ENCODE measurements at places on chromosomes 5 and 9.
A peak's percentile ranks its signal among the peaks of the same experiment; 100 is the strongest.

DNA sequence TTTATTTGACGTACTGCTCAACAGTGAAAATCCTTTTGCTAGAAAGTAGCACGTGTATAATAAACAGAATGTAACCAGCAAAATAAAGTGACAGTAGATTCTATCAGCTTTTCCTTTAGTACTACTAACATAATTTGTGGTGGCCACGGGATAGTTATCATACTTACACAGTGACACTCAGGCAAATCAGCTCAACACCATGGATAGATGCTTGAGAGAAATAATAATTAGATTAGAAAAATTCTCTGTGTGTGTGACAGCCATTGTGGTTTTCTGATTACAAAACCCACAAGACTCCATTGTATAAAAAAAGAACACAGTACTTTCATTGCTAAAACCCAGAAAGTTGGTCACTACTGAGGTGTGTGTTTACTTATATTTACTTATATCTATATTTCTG is 101.1 kb downstream of the MUSK start:
- DNase-seq: no peak

DNA sequence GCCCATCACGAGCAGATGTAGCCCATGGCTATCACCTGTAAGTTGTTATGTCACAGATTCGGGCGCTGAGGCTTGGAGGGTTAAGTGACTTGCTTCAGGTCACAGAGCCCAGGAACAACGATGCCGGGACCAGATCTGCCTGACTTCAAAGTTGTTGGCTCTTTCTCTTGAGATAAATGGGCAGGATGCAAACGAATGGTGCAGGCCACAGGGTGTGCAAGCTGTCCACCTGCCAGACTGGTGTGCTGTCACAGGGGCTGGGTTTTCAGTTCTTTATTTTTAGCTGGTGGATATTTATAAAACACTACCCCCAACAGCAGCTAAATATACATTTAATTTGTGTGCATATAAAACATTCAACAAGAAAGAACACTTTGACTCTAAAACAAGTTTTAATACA is 17.7 kb upstream of the PHYKPL start:
- no peak for DNase-seq

DNA sequence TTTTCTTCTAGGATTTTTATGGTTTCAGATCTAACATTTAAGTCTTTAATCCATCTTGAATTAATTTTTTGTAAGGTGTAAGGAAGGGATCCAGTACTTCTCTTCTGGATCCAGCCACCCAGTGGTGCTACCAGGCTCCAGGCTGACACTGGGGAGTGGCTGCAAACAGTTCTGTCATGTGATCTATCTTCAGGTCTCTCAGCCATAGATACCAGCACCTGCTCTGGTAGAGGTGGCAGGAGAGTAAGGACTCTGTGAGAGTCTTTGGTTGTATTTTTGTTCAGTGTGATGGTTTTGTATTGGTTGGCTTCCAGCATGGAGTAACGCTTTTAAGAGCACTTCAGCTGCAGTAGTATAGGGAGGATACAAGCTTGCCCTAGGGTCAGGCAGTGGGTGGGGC is 205.9 kb downstream of the FGF10 start:
- DNase-seq: no peak

GRCh38 chr5:95615164-95615467 is 4.8 kb upstream of the GPR150 start:
- DNase-seq: no peak

DNA sequence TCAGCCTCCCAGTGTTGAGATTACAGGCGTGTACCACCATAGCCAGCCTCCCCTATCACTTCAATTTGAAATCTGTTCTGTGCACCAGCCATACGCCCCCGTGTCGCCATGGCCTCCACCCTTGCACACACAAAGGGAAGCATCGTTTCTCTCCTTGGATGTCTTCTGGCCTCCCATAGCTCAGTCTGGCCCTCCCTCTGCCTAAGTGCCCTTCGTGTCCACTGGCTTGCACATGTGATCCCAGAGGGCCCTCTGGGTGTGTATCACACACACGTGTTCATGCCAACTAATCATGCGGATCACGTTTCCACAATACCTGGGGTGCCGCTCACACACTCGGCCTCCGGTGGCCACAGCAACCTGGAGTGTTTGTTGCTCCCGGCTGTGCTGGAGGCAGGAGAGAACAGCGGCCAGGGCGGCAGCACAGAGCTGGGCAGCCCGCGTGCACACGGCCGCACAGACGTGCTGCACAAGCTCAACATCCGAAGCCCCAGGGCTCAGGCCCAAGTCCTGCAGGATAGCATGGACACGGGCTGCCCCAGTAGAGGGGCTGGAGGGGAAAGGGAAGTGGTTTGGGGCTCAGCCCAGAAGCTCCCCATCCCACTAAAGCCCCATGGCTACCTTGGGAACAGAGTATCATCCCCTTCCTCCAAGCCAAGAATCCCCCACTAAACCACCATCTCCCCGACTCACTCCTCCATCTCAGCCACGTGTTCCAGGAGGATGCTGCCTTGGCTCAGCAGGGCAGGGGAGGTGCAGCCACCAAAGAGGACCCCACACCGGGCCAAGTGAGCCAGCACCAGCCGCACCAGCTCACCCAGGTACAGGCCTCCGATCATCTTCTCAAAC is 10.9 kb downstream of the HK3 start:
- DNase-seq: peak; percentile 53

DNA sequence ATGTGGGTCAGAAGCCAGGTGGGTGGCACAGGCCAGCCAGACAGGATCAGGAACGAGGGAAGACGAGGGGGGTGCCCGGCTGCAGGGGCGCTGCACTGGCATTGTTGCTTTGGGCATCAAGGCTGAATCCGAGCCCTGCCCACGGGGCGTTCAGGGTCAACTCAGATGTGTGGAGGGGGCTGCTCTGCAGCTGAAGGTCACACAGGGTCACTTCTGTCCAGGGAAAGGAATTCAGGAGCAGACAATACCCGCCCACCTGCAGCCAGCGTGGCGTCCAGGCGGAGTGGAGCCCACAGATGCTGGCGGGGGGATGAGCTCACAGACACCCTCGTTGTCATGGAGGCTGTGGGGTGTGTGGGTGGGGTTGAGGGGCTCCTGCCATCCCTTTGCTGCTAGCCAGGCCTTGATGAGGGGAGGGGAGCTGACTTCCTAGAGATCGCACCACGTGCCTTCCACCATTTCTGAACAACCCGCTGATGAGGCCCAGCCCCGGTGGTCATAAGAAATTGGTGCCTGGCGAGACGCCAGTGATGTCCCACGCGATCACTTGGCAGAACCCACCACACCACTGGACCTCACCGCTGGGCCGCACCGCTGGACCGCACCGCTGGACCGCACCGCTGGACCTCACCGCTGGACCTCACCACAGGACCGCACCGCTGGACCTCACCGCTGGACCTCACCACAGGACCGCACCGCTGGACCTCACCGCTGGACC is 31.2 kb downstream of the MRPL36 start:
- DNase-seq: no peak

GRCh38 chr9:3664044-3664443 is 138.2 kb upstream of the RFX3 start:
- no peak for DNase-seq

DNA sequence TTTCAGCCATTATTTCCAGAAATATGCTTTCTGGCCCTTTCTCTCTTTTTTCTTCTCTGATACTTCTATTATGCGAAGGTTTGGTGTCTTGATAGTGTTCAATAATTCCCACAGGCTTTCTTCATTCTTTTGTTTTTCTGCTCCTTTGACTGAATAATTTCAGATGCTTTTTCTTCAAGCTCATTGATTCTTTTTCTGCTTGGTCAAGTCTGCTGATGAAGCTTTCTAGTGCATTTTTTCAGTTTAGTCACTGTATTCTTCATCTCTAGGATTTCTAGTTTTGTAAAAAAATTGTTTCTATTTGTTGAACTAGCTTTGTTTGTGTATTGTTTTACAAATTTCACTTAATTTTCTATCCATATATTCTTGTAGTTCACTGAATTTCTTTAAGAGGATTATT is 304.0 kb upstream of the TARS1 start:
- no peak for DNase-seq

DNA sequence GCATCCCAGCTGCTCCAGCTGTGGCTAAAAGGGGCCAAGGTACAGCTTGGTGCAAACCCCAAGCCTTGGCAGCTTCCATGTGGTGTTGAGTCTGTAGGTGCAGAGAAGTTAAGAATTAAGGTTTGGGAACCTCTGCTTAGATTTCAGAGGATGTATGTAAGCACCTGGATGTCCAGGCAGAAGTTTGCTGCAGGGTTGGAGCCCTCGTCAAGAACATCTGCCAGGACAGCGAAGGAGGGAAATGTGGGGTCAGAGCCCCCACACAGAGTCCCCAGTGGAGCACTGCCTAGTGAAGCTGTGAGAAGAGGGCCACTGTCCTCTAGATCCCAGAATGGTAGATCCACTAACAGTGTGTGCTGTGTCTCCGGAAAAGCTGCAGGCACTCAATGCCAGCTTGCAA is 236.2 kb upstream of the ADRA1B start:
- DNase-seq: no peak

DNA sequence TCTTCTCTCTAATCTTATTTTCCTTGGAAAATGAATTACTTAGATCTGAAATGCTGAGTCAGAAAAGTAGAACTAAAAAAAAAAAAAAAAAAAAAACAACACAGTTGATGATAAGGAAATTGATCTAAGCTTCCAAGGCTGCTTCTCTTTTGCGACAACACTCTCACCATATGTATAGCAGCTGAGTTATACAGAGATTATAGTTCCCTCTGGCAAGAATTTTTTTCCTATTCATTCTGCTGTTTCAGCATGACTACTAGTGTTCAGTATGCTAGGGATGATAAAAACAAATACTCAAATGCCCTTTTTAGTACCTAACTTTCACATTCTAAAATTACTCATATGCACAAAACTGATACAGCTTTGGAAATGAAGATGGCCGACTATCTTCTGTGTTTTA is 267.3 kb downstream of the MLLT3 start:
- DNase-seq: no peak

DNA sequence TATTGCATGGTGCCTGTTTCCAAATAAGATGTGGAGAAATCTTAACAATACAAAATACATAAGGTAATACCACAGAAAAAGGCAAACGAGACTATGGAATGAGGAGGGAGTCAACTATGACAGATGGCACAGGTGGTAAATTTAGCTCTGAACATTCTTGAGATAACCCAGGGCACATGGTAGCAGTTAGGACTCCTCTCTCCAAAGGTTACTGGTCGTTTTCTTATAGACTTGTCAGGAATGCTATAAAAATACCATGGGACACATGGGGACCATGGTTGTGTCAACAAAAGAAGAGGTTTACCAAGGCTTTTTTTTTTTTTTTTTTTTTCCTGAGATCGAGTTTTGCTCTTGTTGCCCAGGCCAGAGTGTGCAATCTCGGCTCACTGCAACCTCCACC is 209.4 kb upstream of the RFX3 start:
- DNase-seq: no peak

Data from Right ventricle myocardium inferior (tissue), 1 donor.